Heart left ventricle (tissue), 16 donors: ENCODE measurements at places on chromosomes 2 and 18.

DNA sequence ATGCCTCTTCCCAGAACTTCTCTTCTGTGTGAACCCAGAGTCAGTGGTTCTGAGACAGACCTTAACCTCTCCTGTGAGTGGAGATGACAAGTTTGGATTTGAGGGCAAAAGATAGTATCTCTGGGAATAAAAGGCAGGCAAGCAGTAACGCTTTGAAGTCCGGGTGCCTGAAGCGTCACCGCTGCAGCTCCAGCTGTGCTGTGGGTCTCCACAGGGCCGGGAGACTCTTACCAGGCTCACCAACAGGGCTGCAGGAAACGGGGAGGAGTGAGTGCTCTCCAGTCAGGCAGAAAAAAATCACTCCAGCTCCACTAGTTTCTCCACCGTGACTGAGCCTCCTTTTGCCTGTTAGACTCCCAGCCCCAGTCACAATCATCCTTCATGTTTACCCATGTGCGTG is 79.7 kb upstream of the MAP4K4 start:
- DNase-seq: no peak

GRCh38 chr2:29966266-29966665 is 44.9 kb upstream of the ALK start:
- no peak for DNase-seq

DNA sequence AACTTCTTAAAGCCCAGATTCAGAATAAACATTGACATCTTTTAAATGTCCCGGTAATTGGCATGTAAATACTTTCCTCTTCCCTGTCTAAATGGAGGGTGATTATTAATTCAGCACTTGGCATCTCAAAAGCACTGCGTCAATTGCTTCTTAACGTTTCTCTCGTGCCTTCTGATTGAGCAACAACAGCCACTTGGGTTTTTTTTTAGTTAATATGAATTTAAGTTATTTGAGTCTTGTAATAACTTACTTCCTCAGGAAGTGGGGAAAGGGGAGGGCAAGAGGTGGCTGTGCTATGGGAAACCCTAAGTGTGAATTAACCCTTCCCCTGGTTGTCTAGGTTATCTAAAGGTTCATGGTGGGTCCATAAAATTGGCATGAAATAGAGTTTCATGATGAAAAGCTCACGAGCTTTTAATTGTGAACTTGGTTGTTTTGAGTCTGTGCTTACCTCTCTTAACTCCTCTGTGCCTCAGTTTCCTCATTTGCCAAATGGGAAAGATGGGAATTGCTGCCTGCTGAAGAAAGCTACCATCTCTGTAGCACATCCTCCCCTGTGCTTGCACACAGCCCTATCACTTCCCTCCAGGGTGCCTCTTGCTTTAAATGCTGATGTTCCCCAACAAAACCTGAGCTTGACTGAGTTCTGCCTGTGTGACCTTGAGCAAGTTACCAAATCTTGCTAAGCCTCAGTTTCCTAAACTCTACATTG is 126.3 kb upstream of the BCL2L11 start:
- no peak for DNase-seq

DNA sequence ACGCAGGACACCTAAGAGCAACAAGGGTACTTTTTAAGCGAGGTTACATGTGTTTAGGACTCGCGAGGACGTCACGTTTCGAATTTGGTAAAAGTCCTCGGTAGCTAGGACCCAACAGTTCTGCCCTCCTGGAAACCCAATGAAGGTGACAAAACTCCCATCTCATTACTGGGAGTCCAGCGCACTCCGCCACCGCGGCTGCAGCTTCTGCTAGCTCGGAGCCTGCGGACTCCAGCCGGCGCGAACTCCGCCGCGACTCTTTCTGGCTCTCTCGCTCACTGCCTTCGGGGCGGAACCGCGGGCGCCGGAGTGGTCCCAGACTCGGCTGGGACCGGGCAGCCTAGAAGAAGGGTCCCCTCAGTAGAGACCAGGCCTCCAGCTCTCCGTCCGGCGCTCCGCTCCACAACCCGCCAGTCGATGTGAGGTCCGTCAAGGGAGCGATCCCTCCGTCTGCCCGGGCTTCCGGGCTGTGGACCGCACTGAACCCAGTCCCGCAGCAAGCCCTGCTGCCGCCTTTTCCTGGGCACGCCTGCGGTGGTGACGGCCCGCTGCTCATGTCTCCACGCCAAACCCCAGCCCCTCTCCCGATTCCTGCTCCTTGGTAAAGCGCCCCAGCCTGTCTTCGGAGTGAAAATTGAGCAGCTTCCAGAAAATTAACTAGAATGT is 3.0 kb upstream of the OSR1 start:
- DNase-seq: no peak

DNA sequence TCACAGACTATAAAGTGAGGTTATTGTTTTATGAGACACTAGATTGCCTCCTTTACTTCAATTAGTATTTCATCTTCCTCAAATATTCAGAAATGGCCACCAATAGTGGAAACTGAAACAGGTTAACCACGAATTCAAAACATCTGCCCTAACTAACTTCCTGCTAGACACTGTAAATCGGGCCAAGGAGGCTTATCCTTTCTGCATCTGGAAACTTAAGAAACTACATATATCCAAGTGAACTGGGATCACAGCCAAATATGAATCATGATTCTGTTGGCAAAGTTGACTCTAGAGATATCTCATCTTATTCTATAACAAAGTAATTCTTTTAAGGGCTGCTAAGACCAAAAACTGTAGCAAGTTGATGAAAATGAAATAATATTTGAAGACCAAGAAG is 136.6 kb upstream of the ZC3H15 start:
- DNase-seq: no peak

DNA sequence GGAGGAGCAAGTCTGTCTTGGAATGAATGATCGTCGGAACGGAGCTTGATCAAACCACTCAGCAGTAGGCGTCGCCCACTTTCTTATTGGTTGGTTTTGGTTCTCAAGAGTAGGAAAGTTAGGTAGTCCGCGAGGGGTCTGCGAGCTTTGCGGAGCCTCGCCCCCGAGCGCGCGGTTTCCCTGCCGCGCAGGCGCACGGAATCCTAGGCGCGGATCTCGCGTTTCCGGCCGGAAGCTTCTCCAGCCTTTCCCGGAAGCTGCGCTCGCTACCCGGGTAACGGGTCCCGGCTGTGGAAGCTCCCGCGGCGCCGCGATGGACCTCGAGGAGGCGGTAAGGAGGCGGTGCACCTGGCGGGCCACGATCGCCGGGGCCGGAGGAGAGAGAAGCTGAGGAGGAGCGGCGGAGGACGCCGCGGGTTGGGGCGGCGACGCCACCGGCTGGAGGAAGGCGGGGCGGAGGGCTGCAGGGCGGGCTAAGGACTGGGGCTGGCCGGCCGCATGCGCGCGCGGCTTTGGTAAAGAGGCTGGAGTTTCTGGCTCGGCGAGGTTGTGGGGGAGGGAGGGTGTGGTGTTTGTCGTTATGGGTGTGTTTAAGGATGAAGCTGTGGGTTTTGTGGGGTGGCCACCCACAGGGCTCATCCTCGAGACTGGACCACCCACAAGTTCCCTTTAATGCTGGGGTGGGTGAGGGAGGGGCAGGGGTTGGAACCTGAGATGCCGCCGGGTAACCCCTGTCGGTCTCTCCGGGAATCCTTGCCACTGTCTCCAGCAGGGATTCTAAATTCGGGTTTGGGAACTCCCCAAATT is at the start of gene TAF1B:
TSS of gene TAF1B (plus strand) at position 246 of the 807 bp plus-strand sequence. CDS start at position 314, 68 bp downstream.
- peak; percentile 88 for DNase-seq

- DNase-seq: no peak
Measured at GRCh38 chr18:13451661-13452387, 233.3 kb downstream of the LDLRAD4 start.

- no peak for DNase-seq
Measured at GRCh38 chr18:13592246-13592645, 134.1 kb downstream of the FAM210A start.

DNA sequence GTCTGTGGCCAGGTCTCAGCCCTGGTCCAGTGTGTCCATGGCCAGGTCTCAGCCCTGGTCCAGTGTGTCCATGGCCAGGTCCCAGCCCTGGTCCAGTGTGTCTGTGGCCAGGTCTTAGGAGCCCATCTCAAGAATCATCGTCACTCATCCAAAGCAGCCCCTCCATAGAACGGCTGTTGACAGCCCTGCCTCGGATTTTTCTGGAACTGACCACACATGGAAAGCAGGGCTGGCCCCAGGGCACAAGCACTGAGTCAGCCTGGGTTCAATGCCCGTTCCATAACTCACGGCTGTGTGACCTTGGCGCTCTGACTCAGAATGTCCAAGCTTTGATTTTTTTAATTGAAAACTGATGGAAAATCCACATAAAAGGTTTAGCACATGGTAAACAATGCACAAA is 59.9 kb upstream of the SNTG2 start:
- DNase-seq: no peak

GRCh38 chr2:113175736-113176695 is 2.2 kb downstream of the PSD4 start:
- no peak for DNase-seq
